Stimulated activated CD4-positive, alpha-beta T cell treated with anti-CD3 and anti-CD28 coated beads, TNF-alpha, amount 100 ng/mL, for 1 hour (primary cell): ENCODE measurements at places on chromosomes 4 and X.

DNA sequence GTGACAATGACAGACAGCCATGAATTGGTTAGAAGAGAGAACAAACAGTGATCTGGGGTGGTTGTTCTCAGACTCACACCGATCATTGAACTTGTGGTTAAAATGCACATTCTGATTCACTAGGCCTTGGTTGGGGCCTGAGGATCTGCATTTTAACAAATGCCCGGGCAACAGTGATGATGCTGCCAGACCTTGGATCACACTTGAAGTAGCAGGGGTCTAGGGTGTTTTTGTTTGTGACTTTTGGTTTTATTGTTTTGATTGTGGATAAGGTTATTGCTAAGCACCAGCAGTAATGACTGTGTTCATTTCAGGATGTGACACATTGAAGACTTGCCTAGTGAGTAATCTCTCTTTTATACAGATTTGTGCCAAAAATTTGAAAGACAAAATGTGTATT is 36.5 kb downstream of the TXLNG start:
- DNase-seq = no peak

DNA sequence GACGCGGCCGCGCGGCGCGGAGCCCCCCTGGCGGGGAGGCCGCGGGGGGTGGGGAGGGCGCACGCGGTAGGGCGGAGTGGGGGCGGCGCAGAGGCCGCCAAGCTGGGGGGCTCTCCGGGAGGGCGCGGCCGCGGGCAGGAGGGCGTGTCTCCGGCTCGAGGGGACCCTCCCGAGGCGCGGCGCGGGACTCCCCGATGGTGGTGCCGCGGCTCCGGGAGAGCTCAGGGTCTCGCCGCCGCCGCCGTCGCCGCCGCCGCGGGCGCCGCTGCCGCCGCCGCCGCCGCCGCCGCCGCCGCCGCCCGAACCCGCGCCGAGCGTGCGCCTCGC is 165 bp upstream of the PTCHD1 start:
- no peak for DNase-seq

DNA sequence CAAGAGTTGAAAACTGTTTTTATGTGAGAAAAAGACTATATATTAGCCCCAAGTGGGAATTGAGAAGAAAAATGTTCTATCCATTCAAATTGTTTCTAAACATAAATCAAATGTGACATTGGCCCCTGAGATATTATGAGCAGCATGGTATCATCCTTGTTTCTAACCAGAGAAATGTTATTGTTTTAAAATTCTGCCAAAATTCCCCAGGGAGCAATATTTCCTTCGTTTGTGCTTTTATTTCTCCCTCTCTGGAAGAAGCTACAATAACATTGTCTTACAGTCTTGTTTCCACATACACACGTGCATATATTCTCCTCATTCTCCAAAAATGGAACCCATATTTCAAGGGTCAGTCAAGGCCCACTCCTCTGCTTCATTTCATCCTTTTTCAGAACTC is 46.7 kb downstream of the MAGEB17 start:
- no peak for DNase-seq

DNA sequence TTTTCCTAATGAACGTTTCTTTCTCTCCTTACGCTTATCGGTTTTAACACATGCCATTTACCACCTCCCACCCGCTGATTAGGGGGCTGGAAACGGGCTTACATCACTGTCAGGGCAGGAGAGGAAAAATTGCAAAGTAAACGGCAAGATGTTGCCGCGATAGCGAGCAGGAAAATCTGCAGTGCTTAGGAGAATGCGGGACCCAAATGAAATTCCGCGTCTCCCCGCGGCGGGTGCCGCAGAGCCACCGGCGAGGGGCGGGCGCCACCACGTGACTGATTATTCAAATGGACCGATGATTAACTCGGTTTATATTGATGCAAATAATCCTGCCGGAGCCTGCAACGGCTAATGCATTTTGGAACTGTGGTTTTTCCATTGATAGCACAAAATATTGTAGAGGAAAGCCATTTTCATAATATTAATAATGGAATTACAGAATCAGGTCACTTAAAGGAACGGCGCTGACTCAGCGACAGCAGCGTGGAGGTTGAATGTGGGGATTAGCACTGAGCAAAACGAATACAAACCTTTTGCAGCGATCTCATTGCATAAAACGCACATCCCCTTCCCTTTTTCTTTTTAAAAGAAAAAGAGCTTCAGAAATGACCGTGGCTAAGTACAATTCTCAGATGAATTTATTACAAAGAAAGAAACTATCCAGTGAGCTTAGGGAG is 224.2 kb downstream of the STIM2 start:
- no peak for DNase-seq

DNA sequence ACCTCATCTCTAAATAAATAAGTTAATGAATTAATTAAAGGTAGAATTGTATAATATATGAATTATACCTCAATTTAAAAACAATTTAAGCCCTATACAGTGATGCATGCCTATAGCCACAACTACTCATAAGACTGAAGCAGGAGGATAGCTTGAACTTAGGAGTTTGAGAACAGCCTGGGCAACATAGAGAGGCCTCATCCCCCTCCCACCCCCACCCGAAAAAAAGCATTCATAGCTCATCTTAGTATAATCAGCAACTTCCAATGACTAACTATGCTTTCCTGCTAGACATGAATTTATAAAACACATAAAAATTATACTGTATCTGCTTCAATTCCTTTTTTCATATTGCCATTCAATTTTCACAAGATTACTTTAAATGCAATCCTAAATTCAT is 1.6 kb downstream of the LRBA start:
- DNase-seq = no peak

DNA sequence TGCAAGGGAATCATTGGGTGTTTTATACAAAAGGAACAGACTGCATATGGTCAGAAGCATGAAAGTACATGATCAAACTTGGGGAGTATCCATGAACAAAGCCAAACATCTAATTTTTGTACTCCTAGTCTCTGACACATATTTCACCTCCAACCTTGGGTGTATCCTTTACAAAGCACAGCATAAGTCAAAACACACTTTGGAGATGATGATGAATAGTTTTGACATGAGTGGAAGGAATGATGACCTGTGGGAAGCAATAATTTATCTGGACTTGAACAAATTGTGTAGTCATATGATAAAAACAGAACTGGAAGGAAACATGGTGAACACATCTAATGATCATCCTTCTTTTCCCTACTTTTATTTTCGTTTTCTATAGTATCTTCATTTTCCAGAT is 108.7 kb upstream of the PLS3 start:
- no peak for DNase-seq

DNA sequence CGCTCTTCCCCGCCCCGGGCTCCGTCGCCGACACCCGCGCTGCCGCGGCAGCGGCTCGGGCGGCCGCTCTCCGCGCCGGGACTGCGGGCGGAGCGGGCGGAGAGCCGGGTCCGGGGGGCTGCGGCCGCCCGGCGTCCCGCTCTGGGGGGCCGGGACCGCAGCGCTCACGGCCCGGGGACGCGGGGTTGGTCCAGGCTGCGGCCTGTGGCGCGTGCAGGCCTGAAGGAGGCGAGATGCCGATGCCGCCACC is 492 bp downstream of the GALNT7 start:
- no peak for DNase-seq

DNA sequence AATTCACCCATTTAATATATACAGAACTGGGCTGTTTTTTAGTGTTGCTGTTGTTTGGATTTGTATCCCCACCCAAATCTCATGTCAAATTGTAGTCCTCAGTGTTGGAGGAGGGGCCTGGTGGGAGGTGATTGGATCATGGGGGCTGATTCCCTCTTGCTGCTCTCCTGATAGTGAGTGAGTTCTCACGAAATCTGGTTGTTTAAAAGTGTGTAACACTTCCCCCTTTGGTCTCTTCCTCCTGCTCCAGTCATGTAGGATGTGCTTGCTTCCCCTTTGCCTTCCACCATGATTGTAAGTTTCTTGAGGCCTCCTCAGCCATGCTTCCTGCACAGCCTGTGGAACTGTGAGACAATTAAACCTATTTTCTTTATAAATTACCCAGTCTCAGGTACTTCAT is 141.6 kb upstream of the AADAT start:
- no peak for DNase-seq

- DNase-seq = no peak
Observed at GRCh38 chr4:183362916-183363542, 40.8 kb upstream of the CLDN24 start.
